ENCODE measurements at places on chromosomes 5 and 9.

DNA sequence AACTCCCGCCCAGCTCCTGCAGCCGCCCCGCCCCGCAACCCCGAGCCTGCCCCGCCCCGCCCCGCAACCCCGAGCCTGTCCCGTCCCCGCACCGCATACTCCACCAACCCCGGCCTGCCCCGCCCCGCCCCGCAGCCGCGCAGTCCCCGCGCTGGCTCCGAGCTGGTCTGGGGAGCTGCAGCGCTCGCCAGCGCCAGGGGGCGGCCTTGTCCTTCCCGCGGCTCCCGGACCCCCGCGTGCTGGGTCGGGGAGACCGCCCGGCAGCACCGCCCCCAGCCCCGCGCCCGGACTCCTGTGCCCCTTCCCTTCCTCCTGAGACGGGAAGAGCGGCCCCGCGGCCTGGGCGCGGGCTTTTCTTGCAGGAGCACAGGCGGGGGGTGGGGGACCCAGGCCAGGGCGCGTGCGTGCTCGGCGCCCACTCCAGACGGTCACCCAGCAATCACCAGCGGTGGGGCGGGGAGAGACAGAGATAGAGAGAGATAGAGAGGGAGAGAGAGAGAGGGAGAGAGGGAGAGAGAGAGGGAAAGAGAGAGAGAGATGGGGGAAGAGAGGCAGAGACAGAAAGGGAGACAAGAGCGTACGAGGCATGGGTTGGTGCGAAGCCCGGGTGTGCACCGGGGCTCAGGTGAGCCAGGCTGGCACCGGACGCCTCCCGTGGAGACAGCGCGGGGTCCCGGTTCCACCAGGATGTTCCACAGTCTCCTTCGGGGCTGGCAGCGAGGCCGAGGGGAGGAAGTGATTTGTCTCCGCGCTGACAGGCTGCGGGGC, 14.7 kb upstream of the TMEM250 start:
- no peak for DNase-seq

GRCh38 chr9:134611046-134611445, 30.6 kb upstream of the COL5A1 start:
- no peak for DNase-seq

DNA sequence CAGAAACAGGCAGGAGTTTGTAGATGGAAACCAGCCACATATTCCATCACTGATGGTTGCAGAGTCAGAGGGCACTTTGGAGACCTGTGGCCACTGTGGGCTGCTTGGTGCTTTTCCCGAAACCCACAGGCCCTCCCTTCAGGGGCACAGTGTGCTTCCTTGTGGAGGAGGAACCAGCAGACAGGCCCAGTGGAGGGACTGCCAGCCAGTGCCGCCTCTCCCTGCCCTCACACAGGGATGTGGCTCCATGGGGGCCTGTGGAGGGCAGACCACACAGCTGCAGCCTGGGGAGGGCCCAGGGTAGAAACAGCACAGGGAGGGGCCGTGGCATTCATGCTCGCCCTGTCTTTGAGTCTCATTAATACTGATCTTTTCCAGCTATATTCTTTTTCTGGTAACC, 35.2 kb downstream of the CEP72 start:
- no peak for DNase-seq

DNA sequence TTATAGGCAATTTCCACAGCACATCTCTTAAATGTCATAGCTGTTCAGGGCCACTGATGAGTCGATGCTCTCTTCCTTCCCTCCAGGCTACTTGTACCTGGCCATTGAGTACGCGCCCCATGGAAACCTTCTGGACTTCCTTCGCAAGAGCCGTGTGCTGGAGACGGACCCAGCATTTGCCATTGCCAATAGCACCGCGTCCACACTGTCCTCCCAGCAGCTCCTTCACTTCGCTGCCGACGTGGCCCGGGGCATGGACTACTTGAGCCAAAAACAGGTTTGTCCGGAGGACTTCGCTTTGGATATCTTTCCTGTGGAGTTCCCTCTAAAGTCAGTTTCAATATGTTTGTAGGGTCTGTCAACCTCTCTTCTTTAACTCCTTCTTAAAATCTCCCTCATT, 84.3 kb downstream of the EQTN start:
- no peak for DNase-seq

DNA sequence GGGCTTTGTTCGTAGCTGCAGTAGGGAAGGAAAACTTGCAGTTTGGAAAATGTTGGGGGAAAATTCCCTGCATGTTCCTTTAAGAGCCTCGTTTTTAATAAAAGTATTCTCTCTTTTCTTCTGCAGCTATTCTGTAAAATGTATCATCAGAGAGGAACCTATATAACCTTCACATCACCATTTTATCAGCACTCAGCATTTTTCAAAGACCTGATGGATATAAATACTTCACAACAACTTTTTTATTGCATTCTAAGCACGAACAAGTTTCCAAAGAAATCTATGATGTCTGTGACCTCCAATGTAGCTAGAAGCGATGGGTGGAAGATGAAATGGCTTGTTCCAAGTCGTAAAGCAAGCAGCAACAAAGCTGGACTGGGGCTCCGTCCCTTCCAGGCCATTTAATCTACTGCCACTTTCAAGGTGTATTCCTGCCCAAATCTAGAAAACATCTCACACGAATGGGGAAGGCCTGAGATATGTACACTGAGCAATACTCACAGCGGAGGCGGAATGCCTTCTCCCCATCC, 84.0 kb downstream of the NSUN2 start:
- no peak for DNase-seq

DNA sequence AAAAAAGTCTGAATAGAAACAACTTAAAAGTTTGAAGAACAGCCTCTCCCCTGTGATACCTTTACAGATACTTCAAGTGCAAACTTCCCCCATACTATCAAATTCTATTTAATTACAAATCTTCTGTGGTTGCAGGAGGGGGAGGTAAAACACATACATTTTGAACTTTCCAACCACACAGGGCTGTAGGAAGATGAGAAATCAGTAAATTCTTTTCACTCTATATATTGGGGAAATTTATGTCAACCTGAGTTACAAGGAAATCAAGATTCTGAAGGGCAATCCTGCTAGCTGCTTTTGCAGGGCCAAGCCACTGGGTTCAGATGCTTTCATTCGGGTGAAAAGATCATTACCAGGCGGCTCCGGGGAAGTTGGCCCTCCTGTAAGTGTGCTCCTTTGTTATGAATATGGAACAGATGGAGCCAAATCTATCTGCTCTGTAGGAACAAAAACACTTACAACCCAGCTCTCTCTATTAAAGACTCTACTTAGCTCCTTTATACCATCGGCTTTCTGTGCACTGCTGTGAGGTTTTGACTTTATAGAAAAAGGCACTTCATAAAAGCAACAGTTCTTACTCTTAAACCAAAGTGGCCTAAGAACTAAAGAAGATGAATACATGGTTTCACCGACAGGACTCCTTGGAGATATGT, 269.1 kb downstream of the EFNA5 start:
- DNase-seq = no peak

GRCh38 chr9:105385381-105385985, 62.4 kb upstream of the FSD1L start:
- DNase-seq = no peak

GRCh38 chr9:121749614-121750013, 98.2 kb downstream of the DAB2IP start:
- no peak for DNase-seq
